NCI-H2029 (cell line): ENCODE measurements at places on chromosomes 1 and 21.

GRCh38 chr1:230125640-230126528, 58.8 kb downstream of the GALNT2 start:
- DNase-seq, result no peak

- peak; percentile 16 for DNase-seq
Measured at GRCh38 chr21:37530901-37531351, 164.4 kb downstream of the DYRK1A start.

DNA sequence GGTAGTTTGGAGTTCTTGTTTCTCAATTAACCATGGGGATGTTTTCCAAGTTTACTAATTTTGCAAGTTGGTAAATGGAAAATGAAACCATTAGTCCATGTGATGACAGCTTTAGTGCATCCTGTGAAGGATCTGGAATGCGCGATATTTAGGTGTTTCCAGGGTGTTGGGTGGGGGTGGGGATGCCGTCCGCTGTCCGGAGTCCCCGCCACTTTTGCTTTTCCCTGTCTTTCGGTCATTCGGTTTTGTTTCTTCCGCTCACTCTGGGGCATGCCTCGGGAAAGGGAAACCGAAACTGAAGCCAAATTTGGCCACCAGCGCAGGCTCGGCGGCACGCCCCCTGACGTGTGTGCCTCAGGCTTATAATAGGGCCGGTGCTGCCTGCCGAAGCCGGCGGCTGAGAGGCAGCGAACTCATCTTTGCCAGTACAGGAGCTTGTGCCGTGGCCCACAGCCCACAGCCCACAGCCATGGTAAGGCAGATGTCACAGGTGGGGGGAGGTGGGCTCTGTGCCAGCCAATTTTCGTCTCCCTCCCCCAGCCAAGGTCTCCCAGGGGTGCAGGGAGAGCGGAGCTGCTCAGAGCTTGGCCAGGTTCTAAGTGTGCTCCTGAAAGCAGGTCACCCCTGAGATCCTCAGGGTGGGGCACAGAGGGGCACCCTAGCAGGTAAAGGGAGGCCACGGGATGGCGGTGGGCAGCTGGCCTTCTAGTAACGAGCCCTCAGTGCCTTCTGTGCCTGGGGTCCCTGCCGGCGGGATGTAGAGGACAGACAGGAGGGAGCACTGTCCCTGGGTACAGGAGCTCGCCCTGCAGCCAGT, at the start of gene ISG15:
ISG15 (plus strand) TSS at position 393 of the 817 bp plus-strand sequence; CDS start at position 470, 77 bp downstream.
- DNase-seq, result peak; percentile 76

GRCh38 chr1:94989911-94990473, 63.1 kb upstream of the CNN3 start:
- DNase-seq, result no peak

DNA sequence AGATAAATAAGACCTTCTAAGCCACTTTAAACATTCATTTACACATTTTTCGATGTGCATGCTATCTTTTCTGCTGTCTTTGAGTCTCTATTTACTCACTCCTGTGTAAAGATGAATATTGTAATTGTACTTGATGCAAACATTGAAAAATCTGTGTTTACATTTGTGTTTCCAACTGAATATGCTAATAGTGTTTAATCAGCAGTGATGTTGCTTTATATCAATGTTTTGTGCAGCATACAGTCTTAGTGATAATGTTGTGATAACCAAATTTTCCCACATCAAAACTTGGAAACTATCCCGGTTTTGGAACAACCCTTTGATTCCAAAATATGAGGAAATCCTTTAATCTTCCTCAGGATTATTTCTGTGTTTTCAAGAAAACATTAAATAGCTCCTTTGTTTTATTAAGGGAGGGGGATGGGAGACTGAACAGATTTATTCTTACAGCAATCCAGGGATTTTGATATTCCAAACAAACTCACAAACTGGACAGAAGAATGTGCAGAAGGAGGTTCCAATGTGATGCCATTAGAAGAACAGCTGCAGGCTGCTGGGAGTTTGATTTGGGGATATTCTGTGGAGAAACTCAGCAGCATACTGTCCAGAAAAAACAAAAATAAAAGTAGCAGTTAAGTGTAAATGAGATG, 248.0 kb downstream of the S1PR1 start:
- DNase-seq, result no peak

- DNase-seq, result peak; percentile 87
Measured at GRCh38 chr1:58848818-58849411, 65.1 kb upstream of the JUN start.
